A673 (cell line): ENCODE measurements at places on chromosomes 13 and 19. TPM values are rescaled to one million over a fixed set of nuclear protein-coding genes. Genes with fewer than 3 reads are reported as not detected.

The ZNF497 gene
- 2.6 and 3.4 TPM in 2 replicates for total RNA-seq

The TMEM238 gene
- total RNA-seq, result 0.42 and 0.69 TPM in 2 replicates

The TMEM38A gene
- 8.3 and 8.6 TPM in 2 replicates for total RNA-seq

The CYP4F12 gene
- not detected in 2 replicates for total RNA-seq

The AP1M2 gene
- 2.5 and 2.8 TPM in 2 replicates for total RNA-seq

- no peak overlapping the region for H3K4me3 ChIP-seq
- no peak overlapping the region for H3K27ac ChIP-seq
- no peaks in the 10 kb centered on the region for H3K36me3 ChIP-seq
- no peaks in the 10 kb centered on the region for H3K27me3 ChIP-seq
These were observed 14.3 kb downstream of the IGSF23 start for GRCh38 chr19:44627631-44628030.

DNA sequence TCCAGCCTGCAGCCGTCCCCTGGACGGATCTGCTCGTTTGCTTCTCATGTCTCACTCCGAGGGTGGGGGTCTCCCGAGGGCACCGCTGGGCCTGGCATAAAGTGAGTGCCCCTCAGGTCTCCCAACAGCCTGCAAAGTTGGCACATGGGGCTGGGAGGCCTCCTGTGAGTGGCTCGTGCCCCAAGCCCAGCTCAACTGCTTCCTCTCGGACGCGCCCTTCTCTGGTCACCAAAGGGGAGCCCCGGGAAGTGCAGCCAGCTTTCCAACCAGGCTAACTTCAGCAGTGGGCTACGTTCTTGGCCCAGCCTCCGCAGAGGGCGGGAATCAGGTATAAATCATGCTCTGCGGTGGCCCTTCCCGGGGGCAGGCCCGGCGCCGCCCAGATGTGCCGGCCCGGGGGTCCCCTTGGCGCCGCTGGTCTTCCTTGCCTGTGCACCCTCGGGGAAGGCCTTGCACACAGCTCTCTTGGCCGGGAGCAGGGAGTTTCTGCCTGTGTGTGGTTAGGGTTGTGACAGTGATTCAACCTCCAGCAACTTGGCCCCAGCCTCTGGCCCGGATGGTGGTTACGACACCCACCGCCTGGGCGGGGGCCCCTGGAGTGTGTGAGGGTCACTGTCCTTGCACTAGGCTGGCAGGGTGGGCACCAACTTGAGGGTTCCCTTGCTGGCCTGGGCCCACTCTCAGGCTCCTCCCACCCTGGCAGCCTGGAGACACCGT is 20.7 kb downstream of the CEBPG start:
- H3K4me3 ChIP-seq, result no peak overlapping the region
- no peaks in the 10 kb centered on the region for H3K36me3 ChIP-seq
- peaks cover 13% of the 10 kb centered on the region for H3K4me1 ChIP-seq
- H3K27ac ChIP-seq, result no peak overlapping the region

DNA sequence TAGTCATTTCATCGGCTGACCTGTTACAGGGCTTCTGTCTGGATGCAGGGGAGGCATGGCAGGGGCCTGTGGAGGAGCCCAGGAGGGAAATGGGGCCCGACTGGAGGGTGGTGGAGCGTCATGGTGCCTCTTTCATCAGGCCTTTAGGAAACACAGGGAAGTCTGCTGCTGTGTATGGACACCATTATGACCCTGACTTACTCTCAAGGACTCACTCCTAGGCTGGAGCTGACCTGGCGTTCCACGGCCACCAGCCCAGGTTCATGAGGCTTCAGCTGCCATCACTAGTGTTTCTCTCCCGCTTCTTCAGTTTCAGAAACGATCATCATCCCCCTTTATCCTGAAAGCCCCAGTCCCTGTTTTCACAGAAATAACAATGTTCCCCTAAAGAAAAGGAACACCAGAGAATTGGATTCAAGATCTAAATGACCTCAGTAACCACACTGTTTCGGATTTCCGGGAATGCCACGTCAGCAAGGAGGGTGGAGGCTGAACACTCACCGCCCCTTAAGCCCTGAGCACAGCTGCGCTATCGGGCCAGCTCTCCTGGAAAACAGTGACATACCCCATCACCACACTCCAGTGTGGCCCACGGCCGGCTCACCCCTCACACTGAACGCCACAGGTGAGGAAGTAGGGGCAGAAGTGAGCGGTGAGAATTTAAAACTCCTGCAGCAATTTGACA is 67.6 kb downstream of the SOX1 start:
- no peak for DNase-seq
- H3K27ac ChIP-seq, result no peak overlapping the region
- peaks cover 22% of the 10 kb centered on the region for H3K27me3 ChIP-seq
- no peak overlapping the region for H3K4me3 ChIP-seq
- H3K36me3 ChIP-seq, result no peaks in the 10 kb centered on the region

GRCh38 chr19:30651066-30651465 is 278.9 kb downstream of the ZNF536 start:
- H3K36me3 ChIP-seq, result no peaks in the 10 kb centered on the region
- DNase-seq, result no peak
- no peaks in the 10 kb centered on the region for H3K27me3 ChIP-seq
- no peak overlapping the region for H3K27ac ChIP-seq
- no peak overlapping the region for H3K4me3 ChIP-seq

DNA sequence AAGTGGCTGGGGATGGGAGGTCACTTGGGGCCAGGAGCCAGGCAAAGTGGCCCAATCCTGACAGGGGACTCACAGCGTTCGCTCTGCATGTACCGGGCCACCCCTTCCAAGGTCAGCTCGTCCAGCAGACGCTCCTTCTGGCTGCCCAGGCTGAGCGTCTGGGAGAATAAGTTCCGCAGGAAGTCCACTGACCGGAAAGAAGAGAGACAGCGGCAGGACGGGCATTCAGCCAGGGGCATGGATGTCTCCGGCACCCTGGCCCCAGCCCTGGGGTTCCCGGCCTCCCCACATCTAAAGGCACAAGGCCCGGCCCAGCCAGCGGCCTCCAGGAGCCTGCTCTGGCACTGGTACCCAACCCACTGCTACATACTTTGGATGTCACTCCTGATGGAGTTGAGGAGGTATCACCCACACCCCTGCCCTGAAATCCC is 6.1 kb downstream of the SIRT2 start:
- H3K4me1 ChIP-seq, result no peaks in the 10 kb centered on the region
- H3K27me3 ChIP-seq, result no peaks in the 10 kb centered on the region
- H3K4me3 ChIP-seq, result no peak overlapping the region
- DNase-seq, result no peak
- H3K27ac ChIP-seq, result no peak overlapping the region
- no peaks in the 10 kb centered on the region for H3K36me3 ChIP-seq

DNA sequence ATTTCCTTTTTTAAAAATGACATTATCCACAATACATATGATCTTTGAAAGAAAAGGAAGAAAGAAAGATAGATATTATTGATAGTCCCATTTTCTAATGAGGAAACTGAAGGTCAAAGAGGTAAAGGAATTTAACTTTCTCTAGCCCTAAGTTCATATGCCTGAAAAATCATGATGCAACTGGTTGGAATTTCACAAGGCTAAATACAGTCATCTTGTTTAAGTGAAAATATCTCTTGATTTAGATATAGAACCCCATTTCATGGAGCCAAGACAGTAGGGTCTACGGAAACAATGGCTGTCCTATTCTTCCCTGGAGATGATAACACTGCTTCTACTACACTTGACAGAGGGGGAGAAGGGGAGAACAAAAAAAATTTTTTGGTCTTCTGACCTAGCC is 366.2 kb downstream of the DNAJC15 start:
- no peak overlapping the region for H3K4me3 ChIP-seq
- H3K36me3 ChIP-seq, result no peaks in the 10 kb centered on the region
- no peak for DNase-seq
- H3K27me3 ChIP-seq, result no peaks in the 10 kb centered on the region
- no peaks in the 10 kb centered on the region for H3K4me1 ChIP-seq
- no peak overlapping the region for H3K27ac ChIP-seq

- peaks cover 38% of the 10 kb centered on the region for H3K4me1 ChIP-seq
- H3K27me3 ChIP-seq, result no peaks in the 10 kb centered on the region
- no peak overlapping the region for H3K4me3 ChIP-seq
- peaks cover 40% of the 10 kb centered on the region for H3K36me3 ChIP-seq
These were observed 56.2 kb downstream of the TRPM4 start for GRCh38 chr19:49213791-49214190.

DNA sequence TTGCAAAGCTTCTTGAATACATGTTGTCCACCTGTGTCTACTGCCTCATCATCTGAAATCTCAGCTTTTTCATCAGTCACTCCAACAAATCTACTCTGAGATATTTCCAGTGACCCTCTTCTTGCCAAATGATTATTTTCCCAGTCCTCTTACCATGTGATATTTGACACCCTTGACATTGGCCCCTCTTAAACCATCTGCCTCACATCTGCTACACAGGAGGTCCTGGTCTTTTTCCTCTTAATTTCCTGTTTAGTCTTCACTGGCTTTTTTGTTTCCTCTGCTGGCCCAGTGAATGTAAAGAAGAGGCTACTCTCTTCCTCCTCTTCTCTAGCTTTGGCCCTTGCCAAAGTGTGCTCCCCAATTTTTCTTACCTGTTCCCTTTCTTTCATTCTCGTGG is 218.7 kb downstream of the DNAJC15 start:
- no peak overlapping the region for H3K4me3 ChIP-seq
- peaks cover 9% of the 10 kb centered on the region for H3K4me1 ChIP-seq
- no peak overlapping the region for H3K27ac ChIP-seq
- no peaks in the 10 kb centered on the region for H3K36me3 ChIP-seq
- no peaks in the 10 kb centered on the region for H3K27me3 ChIP-seq

DNA sequence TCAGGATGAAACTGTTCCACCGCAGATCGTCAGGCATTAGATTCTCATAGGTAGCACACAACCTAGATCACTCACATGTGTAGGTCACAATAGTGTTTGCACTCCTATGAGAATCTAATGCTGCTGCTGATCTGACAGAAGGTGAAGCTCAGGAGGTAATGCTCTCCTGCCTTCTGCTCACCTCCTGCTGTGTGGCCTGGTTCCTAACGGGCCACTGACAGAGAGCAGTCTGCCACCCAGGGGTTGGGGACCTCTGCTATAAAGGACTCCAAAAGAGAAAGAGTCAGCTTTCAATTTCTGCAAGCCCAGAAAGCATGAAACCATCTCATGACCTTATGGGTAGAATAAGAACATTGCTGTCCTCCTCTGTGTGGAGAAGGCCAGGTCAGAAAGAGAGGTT is 43.5 kb upstream of the PCCA start:
- no peak for DNase-seq
- H3K27me3 ChIP-seq, result no peaks in the 10 kb centered on the region
- no peak overlapping the region for H3K27ac ChIP-seq
- H3K36me3 ChIP-seq, result no peaks in the 10 kb centered on the region

DNA sequence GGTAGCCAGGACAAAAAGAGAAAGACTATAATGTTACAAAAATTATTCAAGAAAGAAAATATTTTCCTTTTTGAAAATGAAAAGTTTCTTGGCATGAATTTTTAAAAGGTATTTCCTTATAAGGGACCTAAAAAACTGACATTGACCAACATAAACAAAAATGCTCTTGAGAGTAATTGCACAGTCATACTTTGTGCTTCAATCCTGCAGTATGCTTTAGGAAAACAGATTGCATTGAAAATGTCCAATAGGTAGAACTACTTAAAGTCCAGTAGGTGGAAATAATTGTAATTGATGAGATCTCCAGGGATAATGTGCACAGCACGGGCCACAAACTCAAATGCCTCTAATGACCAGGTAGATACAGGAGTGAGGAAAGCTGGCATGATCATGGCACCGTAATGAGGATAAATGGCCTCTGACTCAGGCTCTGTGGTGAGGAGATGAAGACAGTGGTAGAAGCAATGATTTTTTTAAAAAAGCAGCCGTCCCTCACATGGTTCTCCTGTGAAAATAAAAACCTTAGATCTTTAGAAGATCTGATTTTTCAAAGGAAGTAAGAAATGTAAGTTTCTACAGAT is 278.0 kb downstream of the ITGBL1 start:
- H3K27me3 ChIP-seq, result no peaks in the 10 kb centered on the region
- H3K4me1 ChIP-seq, result no peaks in the 10 kb centered on the region
- no peak overlapping the region for H3K4me3 ChIP-seq
- H3K36me3 ChIP-seq, result no peaks in the 10 kb centered on the region

DNA sequence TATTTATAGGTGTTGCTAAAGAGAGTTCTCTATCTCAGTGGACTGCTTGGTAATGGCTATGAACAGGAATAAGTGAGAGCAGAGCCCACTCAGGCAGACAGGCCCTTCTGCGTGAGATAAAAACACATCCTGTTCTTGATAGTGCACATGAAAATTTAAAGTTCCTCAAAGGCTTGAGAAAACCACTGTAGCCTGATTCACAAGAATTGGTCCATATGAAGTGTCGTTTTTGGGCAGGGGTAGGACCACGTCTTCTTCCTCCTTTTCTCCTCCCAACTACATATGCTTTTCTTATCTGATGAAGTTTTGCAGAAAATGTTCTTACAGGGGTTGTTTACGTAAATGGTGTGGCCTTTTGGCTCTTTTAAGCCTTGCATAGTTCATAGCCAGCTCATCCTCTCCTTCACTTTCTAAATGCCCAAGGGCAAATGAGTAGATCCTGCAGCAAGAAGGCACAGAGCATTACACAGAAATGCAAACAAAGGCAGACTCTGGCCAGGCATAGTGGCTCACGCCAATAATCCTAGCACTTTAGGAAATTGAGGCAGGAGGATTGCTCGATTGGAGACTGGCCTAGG is 53.8 kb downstream of the RNF6 start:
- no peaks in the 10 kb centered on the region for H3K4me1 ChIP-seq
- H3K4me3 ChIP-seq, result no peak overlapping the region
- H3K27me3 ChIP-seq, result no peaks in the 10 kb centered on the region

GRCh38 chr13:28610996-28611395 is 47.9 kb upstream of the POMP start:
- no peaks in the 10 kb centered on the region for H3K4me1 ChIP-seq
- H3K27ac ChIP-seq, result no peak overlapping the region
- no peaks in the 10 kb centered on the region for H3K27me3 ChIP-seq
- H3K4me3 ChIP-seq, result no peak overlapping the region
- H3K36me3 ChIP-seq, result no peaks in the 10 kb centered on the region

DNA sequence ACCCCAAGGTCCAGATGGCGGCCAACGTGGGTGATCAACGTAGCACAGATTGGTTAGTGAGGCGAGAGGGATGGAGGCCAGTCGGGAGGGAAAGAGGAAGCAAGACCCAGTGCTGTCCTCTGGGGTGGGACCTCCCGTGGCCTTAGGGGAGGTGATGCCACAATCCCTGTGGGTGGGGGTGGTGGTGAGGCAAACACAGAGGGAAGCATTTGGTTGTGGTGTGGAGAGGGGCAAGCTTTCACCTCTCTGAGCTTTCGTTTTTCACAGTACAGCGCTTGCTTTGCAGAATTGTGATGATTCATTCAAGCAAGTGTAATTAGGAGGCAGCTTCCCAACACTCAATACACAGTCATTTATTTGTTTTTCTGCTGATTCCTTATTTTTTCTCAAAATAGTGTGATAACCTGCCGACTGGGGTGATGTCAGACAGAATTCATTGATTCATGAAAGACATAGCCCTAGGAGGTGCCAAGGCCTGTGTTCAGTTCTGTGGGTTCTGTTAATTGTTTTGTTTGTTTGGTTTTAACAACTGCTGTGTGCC is 2.4 kb downstream of the LENG8 start:
- H3K27ac ChIP-seq, result peak overlapping the region; percentile 45
- peaks cover 57% of the 10 kb centered on the region for H3K36me3 ChIP-seq
- H3K27me3 ChIP-seq, result no peaks in the 10 kb centered on the region
- H3K4me3 ChIP-seq, result no peak overlapping the region
- no peak for DNase-seq
